Effector memory CD4-positive, alpha-beta T cell (primary cell): ENCODE measurements at places on chromosomes 12 and 14.

- DNase-seq: no peak
Measured at GRCh38 chr12:116876151-116876869, 4.9 kb downstream of the HRK start.

GRCh38 chr12:8031872-8032241 lies 659 bp upstream of the FOXJ2 start:
- DNase-seq: no peak

- DNase-seq: no peak
Measured at GRCh38 chr12:89878327-89878726, 169.7 kb upstream of the ATP2B1 start.

GRCh38 chr14:55361190-55361589 lies 50.4 kb downstream of the ATG14 start:
- DNase-seq: no peak

- DNase-seq: no peak
Measured at GRCh38 chr12:88496891-88497371, 83.3 kb downstream of the KITLG start.

DNA sequence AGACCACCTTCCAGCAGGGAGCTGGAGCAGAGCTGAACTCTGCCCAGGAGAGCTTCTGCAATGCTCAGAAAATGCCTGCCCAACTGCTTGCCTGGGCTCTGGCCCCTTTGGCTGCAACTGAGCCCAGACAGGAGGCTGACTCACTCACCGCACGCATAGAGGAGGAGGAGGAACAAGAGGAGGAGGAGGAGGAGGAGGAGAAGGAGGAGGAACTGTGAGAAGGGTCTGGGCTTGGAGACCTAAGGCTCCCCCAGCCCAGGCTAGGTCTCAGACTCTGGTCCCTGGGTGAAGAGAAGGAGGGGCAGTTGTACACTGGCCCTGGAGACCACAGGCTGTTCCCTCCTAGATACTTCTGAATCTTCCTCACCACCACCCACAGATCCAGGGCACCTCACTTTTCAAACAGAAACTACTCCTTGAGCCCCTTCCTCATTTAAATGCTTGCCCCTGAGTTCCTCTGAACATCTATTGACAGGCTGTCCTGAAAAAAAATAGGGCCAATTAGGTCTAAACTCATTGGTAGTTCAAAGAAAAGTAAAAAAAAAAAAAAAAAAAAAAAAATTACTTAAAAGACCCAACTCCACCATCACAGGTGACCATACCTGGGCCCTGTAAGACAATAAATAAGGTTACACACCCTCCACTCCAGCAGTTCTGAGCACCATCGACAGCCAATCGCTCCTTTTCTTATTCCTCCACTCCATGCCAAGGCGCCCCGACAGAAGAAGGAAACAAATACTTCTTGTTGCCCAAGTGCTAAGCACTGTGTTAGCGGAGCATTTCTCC lies 674 bp downstream of the VDR start:
- DNase-seq: peak; percentile 48

DNA sequence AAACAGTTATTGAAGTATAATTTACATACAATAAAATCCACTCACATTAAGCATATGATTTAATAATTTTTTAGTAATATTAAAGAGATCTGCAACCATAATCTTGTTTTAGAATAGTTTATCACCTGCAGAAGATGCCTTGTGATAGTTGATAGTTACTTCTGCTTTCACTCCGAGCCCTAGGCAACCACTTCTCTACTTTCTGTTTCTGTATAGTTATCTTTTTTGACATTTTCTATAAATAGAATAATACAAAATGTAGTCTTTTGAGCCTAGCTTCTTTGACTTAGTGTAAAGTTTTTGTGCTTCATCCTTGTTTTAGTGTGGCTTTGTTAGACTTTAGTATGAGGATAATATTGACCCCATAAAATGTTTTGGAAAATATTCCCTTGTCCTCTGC lies 111.0 kb downstream of the MNAT1 start:
- no peak for DNase-seq

GRCh38 chr14:67493092-67493717 lies 4.7 kb upstream of the TMEM229B start:
- DNase-seq: no peak

DNA sequence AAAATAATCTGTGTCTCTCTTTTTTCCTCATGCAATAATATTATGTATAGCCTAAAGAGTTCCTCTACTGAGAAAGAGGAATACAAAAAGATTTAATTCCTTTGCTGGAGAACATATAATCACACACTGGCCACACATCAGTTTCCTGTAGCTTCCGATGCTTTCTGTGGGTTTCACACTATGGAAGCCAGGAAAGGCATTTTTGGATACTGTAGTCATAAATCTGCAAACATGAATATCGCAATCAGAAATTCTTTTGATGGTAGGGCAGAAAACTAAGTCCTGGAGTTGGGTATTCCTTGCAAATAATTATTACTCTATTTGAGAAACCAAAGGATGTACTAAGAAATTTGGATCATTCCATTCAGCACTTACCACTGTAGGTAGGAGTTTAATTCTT lies 260.0 kb downstream of the ACSS3 start:
- no peak for DNase-seq

- DNase-seq: peak; percentile 13
Measured at GRCh38 chr12:538731-539539, 79.2 kb downstream of the B4GALNT3 start.

DNA sequence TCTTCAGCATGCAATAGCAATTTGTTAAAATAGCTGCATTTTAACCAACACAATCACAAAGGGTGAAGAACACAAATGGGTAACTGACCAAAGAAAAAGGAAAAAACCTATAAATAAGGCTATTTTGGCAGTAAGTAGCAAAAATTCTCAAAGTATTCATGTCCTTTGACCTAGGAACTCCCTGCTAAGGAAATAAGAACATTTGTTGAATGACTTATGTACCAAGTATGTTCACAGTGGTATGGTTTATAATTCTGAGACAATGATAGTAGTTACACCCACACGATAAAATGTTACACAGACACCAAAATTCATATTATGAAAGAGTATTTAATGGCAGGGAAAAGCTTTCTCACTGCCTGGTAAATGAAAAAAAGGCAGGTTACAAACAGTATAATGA lies 16.9 kb downstream of the CCDC88C start:
- no peak for DNase-seq

DNA sequence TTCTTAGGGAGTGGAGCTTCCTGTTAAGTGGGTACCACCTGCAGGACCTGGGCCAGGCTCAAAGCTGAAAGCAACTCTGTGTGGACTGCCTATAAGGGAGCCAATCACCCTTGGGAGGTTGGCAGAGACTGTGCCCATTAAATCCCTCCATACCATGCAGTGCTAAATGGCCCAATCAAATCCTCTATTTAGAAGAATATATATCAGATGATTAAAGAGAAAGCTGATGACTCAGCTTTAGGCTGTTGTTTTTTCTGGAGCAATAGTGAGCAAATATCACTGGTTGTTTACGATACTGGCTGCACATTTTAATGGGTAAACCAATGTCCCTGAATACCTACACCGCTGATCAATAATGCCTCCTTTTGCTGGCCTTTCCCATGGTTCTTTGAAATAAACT lies 101.3 kb downstream of the TMX1 start:
- DNase-seq: no peak

- DNase-seq: no peak
Measured at GRCh38 chr12:80498059-80498728, 54.2 kb downstream of the PTPRQ start.

GRCh38 chr14:79260406-79260805 lies 950.9 kb downstream of the DIO2 start:
- DNase-seq: no peak

- DNase-seq: no peak
Measured at GRCh38 chr12:55965941-55966407, at the start of gene PMEL. PMEL (minus strand) TSS chr12:55966042; CDS start chr12:55966011, 31 bp downstream.

- no peak for DNase-seq
Measured at GRCh38 chr14:51351997-51352396, 112.0 kb downstream of the TMX1 start.

GRCh38 chr14:54775486-54776140 lies 127.0 kb downstream of the GCH1 start:
- DNase-seq: no peak

DNA sequence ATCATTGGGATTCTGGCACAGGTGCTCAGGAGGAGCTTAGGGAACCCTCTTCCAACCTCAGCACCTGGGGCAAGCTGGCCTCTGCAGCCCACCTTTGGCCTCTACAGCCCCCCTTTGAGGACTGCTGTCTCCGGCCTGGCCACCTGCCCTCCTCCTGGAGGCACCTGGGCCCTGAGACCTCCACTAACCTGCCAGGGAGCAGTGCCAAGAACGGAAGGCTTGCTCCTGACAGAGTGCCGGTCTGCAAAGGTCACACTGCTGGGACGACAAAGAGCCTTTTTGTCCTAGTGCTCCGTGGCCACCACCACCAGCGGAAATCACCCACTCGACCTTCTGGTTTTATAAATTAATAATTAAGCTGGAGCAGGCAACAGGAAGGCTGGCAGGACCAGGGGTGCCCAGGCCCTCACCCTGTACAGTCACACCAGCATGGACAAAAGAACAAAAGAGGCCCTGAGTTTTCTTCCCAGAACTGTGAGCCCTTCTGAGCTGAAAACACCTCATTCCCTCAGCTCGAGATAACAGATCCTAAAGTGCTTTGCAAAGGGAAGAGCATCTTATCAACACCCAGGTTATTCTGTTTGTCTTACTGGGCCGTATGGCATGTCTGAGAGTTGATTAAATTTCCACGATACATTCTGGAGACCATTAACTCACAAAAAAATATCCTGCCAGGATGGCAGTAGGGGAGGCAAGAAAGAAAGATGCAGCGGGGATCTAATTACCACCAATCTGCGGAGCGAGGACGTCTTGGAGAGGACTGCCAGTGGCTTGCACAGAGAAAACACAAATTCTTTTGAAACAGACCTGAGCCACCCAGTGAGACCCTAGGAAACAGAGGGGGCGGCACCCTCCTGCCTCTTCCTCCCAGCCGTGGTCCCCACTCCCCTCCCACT lies 8.2 kb downstream of the TESC start:
- no peak for DNase-seq

- DNase-seq: no peak
Measured at GRCh38 chr12:124097701-124098100, 124.7 kb downstream of the ZNF664 start.

DNA sequence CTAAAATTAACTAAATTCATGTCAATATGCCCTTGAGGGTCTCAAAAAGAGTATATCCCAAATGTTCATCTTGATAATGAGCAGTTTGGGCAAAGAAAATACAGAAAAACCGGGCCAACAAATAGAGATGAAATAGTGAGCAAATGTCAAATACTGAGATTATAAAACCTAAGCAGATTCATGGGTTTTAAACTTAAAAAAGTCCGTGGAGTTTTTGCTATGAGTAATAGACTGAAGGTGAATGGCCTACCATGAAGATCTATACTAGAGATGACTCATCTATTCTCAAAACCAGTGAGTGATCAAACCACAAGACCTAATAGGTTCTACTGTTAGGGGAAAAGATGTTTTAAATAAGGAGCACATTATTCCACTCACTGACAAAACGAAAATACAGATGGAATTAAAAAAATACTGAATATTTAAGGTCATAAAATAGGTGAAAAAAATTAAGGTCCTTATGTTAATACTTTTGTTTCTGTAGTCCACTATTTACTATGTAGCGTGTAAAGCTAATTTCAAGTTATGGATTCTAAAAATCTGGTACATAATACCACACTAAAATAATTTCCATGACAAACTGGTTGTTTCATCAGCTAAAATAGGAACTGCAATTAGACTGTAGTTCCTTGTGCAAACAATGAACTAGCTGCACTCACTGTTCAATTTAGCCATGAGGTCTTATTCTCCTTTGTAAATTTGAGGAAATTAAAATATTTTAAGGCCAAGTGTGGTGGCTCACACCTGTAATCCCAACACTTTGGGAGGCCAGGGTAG lies 5.0 kb downstream of the HNRNPC start:
- no peak for DNase-seq

- no peak for DNase-seq
Measured at GRCh38 chr14:64193821-64194220, 100.3 kb downstream of the ESR2 start.

DNA sequence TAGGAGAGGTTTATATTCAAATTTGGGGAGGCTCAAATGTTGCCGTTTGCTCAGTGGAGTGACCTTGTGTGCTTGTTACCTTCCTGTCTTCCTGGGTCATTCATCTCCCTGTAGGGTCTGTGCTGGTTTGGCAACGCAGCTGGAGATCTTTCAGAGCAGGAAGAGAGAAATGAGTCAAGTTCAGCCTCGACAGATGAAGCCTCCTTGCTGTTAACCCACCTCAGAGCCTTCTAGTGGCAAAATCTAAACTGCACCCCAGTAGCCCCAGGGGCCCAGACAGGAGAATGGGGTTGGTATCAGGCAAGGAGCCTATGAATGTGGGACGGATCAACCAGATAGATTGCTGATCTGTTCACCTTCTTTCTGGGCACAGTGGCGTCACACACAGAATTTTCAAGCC lies 999.3 kb downstream of the VRK1 start:
- no peak for DNase-seq

DNA sequence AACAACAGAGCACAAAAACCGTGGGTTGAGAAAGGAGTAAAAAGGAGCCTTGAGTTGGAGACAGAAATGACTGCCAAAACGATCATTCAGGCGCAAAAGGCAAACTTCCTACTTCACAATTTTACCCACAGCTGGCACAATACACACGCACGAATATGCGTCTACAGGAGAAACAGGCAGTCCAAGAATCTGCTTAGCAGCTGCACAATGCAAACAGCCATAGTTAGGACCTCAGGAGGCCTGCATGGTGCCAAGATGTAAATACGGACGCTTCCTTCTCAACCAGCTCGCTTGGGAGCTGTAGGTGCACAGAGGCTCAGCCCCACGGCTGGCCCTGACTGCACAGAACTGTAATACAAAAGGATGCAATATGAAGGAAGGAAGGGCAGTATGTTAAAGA lies 250.1 kb upstream of the CAND1 start:
- DNase-seq: no peak

DNA sequence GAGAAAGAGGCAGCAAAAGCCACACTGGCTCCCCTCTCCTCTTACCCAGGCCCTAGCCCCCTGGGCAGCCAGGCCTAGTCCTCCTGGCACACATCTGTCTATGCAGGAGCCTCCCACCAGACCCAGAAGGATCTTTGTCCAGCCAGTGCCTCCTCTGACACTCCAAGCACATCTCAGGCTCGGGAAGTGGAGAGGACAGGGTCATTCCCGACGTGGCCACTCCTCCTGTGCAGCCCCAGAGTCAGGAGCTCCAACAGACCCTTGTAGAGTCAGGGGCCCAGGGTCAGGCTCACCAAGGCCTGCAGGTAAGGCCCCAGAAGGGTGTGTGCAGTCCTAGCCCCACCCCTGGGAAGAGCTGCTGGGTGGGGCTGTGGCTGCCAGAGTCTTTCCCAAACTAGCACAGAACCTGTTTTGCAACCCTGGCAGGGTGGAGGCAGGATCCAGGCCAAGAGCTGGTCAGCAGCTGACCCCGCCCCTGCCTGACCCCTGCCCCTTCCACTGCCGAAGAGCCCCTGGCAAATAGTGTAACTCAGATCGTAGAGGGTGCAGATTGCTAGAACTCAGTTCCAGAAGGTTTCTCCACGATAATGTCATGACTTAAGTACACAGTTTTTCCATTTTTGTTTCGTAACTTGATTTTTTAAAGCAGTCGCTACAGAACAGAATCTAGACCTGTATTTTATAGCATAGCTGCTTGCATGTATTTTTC lies 26.6 kb upstream of the PNMA1 start:
- no peak for DNase-seq

- DNase-seq: no peak
Measured at GRCh38 chr12:131348646-131349045, 362.2 kb upstream of the SFSWAP start.
